Activated CD4-positive, alpha-beta T cell treated with anti-CD3 and anti-CD28 coated beads, Interleukin-10, Interleukin-2, amounts not matched to agents 100 ng/mL and 50 ng/mL, durations not matched to agents 16 hours and 8 hours (primary cell): ENCODE measurements at places on chromosomes 12 and 14.

DNA sequence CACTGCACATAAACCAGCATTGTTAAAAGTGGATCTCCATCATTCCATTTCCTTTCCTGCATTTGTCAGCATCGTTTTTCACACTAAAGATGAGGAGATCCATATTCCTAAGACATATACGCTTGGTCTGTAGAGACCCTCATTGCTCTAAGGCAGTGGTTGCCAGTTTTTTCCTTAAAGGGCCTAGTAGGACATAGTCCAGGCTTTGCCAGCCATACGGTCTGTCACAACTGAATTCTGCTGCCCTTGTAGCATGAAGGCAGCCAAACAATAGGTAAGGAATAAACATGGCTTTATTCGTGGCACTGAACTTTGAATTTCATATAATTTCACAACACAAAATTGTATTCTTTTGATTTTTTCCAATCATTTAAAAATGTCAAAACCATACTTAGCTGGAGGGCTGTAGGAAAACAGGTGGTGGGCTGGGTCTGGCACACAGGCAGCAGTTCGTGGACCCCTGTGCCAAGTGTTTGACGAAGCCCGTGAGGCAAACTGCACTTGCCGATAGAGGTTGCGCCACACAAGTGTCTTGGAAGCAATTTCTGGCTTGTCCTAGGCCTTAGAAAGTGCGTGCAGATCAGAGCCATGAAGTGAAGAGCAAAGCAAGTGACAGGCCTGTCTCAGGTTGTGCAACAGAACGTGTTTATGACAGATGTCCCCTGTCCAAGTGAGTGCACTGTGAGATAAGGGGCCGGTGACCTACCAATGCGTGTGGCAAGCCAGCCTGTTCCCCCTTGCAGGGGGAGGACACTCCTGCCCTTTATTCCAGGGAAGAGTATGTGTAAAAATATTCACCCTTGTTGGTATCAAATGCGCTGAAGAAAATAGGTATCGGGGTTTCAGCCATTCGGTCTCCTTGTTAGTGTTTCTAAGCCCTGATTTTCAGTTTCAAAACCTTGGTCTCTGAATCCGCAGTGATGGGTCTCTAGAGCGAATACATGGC lies 916 bp upstream of the CHPT1 start:
- peak; percentile 14 for DNase-seq

DNA sequence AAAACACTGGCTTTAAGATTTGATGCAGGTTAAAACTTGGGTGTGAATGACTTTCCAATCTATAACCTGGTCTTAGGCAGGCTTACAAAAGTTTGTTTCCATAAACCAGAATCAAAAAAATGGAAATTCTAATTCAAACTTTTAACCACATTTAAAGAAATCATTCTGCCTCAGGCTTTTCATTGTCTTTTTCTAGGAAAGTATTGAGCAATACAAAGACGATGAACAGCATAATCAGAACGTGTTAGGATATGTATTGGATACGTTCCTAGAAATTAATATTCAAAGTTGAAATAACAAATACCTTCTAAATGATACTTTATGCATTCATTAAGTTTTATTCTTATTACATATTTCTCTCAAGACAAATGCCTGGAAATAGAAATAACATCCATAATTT lies 172.9 kb downstream of the CEP128 start:
- DNase-seq, result no peak

DNA sequence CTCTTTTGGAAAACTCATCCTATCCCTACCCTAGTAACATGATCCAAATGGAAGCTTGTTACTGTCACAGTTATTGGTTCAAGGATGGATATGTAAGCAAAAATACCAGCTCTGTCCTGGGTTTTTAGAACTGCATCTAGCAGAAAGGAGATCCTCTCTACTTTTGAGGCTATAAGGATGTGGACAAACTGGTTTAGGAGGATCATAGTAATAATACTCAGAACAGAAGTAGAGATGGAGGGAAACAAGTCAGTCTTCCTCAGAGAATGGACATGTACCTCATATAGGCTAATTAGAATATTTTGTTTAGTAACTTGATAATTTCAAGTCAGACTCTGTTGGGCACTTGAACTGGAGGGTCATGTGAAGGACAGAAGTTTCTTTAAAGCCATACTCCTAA lies 26.6 kb downstream of the FUT8 start:
- DNase-seq, result peak; percentile 19

DNA sequence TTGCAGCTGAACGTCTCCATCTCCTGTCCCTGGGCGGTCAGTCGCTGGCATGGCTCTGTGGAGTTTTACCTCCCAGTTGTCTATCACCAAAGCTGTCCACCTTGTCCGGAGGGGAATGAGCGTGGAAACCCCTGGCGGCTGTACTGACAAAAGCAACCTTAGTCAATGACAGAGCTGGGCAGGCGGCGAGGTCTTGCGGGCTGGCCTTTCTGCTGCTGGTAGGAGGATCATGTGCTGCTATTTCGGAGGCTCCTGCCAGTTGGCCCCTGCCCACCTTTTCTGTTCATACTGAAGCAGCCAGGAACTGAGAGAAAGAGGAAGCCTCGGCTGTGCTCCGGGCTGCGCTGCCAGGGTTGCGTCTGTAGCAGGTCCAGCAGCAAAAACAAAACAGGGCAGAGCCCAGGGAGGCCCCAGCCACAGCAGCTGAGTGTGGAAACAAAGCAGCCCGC lies 57.7 kb downstream of the HMGA2 start:
- no peak for DNase-seq

GRCh38 chr14:52310541-52310940 lies 3.6 kb upstream of the PTGER2 start:
- DNase-seq, result no peak

- no peak for DNase-seq
Measured at GRCh38 chr12:57161491-57161890, 14.1 kb upstream of the LRP1-AS start.

DNA sequence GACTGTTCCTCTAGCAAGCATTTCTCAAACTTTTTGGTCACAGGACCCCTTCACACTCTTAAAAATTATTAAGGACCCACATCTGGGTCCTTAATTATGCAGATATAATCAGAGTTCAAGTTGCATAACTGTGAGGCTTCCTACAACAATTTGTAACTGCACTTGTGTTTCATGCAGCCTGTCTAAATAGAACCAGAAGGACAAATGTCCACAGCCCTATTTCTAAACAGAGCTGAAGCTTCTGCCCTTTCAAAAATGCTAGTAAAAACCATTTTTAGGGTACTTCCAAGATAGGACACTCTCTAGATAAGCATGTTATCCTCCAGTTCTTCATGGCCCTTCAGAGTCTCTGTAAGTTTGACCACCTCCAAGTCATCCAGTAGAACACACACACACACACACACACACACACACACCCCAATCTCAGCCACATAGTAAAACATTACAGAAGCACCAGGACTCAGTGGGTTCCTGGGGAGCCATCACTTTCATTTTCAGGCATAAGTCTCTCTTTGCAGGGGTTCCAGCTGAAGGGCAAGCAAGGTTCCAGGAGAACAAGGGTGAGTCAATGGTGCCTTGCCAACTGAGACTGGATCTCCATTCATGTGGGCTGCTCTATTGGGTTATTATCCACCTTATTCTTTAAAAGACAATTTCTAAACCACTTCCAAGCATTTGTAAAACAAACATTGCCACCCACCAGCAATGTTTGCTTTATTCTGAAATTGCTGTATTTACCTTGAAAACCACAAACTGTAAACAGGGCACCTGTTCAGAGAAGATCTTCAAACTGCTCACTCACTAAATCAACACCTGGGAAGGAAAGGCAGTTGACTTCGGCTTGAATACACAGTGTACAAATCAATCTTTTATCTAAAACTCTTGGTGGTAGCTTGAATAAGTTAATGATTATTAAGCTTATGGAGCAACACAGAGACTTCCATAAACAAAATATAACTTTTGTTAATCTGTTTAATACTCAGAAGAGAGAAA lies 64.1 kb downstream of the ITPR2 start:
- DNase-seq, result no peak

GRCh38 chr14:32366256-32366879 lies 37.3 kb downstream of the AKAP6 start:
- DNase-seq, result no peak

- no peak for DNase-seq
Measured at GRCh38 chr14:75549169-75549568, 26.9 kb downstream of the BATF start.

DNA sequence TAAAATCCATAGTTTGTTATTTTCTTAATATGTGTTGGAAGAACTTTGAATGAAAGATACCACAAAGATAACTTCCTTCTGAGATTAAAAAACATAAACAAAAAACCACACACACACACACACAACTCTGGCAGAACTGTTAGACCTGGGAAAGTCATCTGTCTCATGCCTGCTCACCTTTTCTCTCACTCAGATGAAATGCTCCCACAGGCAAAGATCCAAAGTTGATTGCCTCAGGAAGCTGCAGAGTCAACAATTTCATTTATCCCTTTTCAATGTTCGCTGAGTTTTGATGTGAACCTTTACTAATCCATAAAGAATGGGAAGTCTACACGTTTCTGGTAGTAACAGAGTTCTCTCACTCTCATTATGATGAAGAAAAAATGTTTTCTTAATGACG lies 112.0 kb downstream of the DENND5B start:
- no peak for DNase-seq

GRCh38 chr12:45077251-45077650 lies 26.4 kb upstream of the DBX2 start:
- no peak for DNase-seq

GRCh38 chr12:3802721-3803120 lies 49.8 kb upstream of the CRACR2A start:
- DNase-seq, result no peak

DNA sequence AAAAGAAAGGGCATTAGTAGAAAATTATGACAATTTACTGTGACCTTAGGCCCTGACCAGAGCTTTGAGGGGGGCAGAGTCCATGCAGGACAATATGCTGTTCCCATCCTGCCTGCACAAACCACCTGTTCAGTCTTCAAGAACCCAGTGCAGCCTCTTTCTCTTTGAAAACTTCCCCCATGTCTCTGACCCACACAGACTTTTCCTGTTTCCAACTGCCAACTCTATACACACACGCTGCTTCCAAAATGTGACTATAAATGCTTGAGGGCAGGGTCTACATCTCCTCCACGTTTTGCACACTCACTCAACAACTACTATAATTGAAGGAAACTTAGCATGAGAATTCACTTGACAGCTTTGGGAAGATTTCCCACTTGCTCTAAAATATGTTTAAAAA lies 36.6 kb upstream of the SYCP3 start:
- no peak for DNase-seq

- no peak for DNase-seq
Measured at GRCh38 chr12:22781339-22781738, 156.4 kb downstream of the ETNK1 start.

GRCh38 chr12:103933237-103933636 lies 3.0 kb downstream of the HSP90B1 start:
- no peak for DNase-seq

GRCh38 chr12:93972411-93973208 lies 175.8 kb upstream of the PLXNC1 start:
- no peak for DNase-seq

GRCh38 chr14:68379510-68380328 lies 413.1 kb downstream of the ZFP36L1 start:
- DNase-seq, result peak; percentile 20

- DNase-seq, result no peak
Measured at GRCh38 chr12:65511134-65511834, 232.8 kb downstream of the MSRB3 start.
